ENCODE measurements at places on chromosomes 4 and X.

DNA sequence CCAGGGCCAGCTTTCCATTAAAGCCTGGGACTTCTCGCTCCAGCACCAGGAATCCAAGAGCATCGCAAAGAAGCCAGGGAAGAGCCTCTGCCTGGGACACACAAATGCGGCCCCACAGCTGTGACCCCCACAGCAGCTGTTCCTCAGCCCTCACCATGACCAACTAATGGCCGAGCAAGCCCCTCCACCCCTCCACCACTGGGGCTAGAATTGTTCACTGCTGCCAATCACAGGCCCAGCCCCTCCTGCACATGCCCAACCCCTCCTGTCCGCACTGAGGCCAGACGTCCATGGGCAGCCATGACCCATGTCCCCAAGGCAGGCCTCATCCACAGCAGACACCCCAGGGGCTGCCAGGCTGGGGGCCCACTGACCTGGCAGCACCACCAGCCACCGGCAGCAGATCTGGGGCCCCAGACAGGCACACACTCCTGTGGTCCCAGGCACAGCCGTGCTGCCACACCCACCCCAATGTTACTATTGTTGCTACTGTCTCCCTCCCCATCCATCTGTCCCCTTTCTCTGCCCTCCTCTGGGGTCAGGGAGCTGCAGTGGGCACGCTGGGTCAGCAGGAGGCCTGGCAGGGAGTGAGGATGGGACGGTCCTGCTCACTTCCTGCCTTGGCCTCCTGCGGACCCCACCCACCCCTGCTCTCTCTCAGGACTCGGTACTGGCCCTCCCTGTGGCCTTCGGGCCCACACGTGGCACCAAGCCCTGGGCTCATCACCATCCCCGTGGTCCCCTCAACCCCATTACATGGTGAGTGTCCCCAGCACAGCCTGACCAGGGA, 56.0 kb downstream of the ZFYVE28 start:
- no peak for DNase-seq

GRCh38 chrX:54171527-54172250, 11.4 kb downstream of the FAM120C start:
- no peak for DNase-seq

- no peak for DNase-seq
Measured at GRCh38 chrX:18173494-18174180, 47.0 kb downstream of the BEND2 start.

DNA sequence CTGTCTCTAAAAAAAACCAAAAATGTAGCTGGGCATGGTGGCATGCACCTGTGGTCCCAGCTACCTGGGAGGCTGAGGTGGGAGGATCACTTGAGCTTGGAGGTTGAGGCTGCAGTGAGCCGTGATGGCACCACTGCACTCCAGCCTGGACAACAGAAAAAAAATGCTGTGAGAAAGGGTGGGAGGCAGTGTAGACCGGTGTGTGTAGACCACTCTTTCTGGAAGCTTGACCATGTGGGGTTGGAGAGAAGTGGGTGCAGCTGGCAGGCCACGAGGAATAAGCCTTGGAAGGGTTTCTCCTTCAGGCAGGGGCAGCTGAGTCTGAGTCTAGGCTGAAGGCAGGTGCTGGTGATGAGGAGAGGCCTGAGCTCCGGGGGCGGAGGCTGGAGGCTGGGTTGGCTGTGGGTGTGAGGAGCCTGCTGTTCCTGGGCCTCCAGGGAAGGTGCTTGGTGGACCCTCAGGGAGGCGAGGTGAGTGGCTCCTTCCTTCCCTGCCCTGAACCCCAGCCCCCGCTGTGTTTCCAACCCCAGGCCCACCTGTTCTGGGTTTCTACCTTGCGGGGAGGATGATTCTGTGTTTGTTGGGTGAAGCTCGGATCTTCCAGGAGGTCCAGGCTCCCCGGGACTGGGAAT, 9.3 kb upstream of the TBC1D14 start:
- DNase-seq: no peak

- DNase-seq: no peak
Measured at GRCh38 chr4:89269121-89269666, 38.4 kb downstream of the GPRIN3 start.

GRCh38 chr4:40662962-40663604, 33.4 kb upstream of the RBM47 start:
- no peak for DNase-seq

DNA sequence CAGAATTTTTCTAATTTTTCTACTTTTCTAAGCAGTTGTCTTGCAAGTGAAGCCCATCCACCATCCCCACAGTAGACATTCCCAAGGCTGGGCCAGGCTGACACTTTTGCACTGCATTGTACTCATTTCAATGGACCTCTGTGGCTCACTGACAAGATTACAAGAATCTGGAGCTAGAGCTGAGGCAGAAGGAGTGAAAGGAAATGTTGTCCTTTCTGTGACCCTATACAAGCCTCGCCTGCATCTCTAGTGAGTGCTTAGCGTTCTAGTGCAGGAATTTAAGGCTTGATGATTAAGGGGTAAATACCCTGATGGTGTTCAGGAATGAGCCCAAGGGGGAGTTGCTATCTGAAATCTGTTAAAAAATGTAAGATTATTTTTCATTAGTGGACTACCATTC, 6.3 kb downstream of the MAGED1 start:
- no peak for DNase-seq

- DNase-seq: no peak
Measured at GRCh38 chr4:174259580-174259979, 23.9 kb downstream of the FBXO8 start.

GRCh38 chrX:129723511-129723910, 15.3 kb upstream of the XPNPEP2 start:
- DNase-seq: no peak

DNA sequence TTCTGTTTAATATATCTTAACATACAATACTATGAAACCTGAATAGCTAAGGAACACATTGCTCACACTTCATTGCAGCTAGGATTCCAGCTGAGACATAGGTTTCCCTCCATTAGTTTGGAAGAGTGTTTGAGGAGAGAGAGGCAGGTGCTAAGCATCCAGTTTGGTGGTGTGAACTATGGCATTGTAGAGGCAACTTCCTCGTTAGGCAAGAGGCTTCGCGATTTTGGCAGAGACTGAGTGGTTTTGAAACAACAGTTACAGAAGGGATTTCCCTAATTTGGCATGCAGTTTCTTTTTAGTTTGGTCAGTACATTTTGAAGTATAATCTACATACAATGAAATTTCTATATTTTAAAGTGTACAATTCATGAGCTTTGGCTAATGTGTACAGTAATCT, 117.1 kb upstream of the BMP3 start:
- no peak for DNase-seq

DNA sequence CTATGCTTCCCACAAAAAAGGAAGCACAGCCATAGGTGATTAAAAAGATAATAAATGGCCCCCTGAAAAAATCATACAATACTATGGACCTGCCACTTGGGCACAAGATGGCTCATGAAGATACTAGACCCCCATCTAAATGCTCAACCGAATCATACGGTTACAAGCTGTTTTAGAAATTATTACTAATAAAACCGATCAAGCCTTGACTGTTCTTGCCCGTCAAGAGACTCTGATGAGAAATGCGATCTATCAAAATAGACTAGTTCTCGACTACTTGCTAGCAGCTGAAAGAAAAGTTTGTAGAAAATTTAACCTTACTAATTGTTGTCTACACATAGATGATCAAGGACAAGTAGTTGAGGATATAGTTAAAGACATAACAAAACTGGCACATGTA, 40.1 kb upstream of the UGT2B7 start:
- no peak for DNase-seq

DNA sequence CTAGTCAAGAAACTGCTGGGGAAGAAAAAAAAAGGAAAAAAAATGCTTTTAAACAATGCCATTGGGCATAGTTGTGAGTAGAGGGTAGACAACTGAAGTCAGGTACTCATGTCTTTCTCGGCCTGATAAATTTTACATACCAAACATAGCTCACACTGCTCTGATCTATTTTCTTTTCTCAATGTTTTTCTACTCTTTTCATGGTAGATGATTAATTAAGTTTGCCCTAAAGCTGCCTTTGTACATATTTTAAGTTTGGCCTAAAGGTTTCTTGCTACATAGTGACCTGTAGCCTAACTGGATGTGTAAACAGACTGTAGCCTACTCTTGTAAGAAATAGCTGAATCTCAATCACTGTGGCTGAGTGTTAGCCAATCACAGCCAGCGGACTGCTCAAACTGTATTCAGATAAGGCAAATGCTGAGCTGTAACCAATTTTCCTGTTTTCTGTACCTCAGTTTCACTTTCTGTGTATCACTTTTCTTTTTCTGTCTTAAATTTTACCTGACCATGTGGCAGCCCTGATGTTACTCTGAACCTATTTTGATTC, 121.0 kb downstream of the PCDH10 start:
- no peak for DNase-seq

GRCh38 chr4:78749258-78749971, 26.7 kb upstream of the BMP2K start:
- no peak for DNase-seq

DNA sequence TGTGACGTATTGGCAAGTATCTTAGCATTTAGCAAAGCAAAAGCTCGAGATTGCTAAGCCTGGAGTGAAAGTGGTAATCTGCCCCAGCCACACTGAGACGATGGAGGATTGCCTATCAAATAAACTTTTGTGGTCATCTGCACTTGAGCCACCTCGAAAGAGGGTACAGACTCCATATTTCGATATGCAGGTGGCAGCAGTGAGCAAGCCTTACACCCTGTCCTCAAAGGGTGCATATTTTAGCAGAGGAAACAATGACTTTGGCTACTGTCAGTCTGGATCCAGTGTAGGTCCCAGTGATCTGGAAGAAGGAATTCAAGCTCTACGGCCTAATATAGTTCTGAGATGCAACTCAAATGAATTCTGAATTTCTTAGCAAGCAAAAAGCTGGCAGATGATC, 153.9 kb downstream of the ATG4A start:
- DNase-seq: no peak

- no peak for DNase-seq
Measured at GRCh38 chrX:153488231-153488914, 6.4 kb upstream of the BGN start.

DNA sequence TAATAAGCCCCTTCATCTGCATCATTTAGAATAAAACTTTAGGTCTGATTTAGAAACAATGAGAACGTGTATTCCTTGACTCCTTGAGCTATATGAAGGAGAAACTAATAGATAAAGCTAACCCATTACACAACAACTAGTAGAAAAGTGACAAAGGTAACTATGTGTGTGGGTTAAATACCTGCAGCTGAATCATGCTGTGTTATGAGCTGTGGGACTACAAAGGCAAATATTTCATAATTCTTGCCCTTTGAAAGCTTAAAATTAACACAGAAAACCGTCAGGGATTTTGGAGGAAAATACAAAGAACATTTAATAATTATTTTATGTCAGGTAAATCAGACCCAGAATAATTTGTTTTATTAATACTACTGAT, 898 bp upstream of the NDP start:
- DNase-seq: no peak

DNA sequence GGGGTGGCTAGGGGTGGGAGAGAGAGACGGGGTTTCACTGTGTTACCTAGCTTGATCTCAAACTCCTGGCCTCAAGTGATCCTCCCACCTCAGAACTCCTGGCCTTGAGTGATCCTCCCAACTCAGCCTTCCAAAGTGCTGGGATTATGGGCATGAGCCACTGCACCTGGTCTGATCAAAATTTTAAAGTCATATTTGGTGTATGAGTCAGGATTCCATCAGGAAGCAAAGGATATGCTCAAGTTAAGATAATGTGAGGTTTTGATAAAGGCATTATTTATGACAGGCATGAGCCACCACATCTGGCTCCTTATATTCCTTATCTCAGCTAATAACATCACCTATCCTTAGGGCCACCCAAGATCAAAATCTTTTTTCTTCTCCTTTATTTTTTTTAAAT, 182.0 kb downstream of the SLC4A4 start:
- DNase-seq: no peak

- no peak for DNase-seq
Measured at GRCh38 chrX:46918434-46918833, 6.2 kb downstream of the JADE3 start.

GRCh38 chr4:84503495-84504437, 4.7 kb upstream of the NKX6-1 start:
- peak; percentile 33 for DNase-seq

GRCh38 chr4:76200771-76201231, 12.8 kb downstream of the SCARB2 start:
- no peak for DNase-seq

Measured in WTC11 (cell line).